ENCODE measurements at places on chromosomes 12 and 14.

- DNase-seq = no peak
These were observed 36.7 kb downstream of the KIF21A start for GRCh38 chr12:39406262-39406661.

DNA sequence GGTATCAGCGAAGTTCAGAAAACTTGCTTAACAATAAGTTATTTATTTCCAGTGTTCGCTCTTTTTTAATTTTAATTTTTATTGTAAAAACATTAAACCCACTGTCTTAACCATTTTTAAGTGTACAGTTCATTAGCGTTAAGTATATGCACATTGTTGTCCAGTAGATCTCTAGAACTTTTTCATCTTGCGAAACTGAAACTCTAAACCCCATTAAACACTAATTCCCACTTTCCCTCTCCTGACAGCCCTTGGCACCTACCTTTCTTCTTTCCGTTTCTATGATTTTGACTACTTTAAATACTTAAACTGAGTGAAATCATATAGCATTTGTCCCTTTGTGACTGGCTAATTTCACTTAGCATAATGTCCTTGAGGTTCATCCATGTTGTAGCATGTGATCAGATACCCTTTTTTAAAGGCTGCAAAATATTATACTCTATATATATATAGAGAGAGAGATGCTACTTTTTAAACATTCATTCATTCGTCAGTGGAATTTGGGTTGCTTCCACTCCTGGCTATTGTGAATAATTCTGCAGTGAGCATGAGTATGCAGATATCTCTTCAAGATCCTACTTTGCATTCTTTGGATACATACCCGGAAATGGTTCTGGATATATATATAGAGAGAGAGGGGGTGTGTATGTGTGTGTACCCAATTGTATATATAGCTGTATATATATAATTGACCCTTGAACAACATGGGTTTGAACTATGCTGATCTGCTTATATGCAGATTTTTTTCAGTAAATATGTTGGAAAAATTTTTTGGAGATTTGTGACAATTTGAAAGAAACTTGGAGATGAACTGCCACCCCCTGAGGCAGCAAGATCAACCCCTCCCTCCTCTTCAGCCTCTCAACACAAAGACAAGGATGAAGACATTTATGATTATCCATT, 74.7 kb upstream of the EVL start:
- DNase-seq = no peak

GRCh38 chr14:91647856-91648255, 84.0 kb downstream of the CATSPERB start:
- DNase-seq = no peak

GRCh38 chr12:120264086-120264903, 1.2 kb downstream of the PXN start:
- no peak for DNase-seq

DNA sequence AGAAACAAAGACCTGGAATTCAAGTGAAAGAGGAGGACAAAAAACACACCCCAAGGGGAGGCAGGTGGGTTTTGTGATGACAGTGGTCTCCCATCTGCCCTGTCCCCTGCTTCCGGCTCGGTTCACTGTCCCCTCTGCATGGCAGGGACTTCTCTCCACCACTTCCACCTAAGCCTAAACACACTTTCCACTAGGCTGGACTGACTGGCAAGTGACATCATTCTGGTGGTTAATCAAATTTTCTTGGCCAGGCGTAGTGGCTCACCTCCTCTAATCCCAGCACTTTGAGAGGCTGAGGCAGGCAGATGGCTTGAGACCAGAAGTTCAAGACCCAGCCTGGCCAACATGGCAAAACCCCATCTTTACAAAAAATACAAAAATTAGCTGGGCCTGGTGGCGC, 11.9 kb downstream of the PLEKHG6 start:
- DNase-seq = no peak

DNA sequence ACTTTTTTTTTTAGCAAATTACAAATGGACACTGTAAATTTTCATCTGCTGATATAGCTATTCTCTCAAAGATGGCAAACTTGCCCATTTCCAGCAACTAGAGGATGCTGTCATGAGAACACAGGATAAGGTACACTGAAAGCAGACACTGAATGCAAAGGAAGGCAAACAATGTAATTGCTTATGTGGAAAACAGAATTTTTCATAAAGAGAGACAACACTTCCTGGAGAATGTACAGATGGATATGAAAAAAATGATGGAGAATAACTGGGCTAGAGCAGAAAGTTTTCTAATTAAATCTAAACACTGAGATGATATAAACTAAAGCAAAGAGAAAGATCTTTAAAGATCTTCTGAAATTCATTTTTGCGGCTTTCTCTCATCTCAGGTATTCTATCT, 581 bp downstream of the CD69 start:
- DNase-seq = no peak

Measured in T-cell (primary cell).